CD8-positive, alpha-beta T cell (primary cell): ENCODE measurements at places on chromosomes 6 and 20.

DNA sequence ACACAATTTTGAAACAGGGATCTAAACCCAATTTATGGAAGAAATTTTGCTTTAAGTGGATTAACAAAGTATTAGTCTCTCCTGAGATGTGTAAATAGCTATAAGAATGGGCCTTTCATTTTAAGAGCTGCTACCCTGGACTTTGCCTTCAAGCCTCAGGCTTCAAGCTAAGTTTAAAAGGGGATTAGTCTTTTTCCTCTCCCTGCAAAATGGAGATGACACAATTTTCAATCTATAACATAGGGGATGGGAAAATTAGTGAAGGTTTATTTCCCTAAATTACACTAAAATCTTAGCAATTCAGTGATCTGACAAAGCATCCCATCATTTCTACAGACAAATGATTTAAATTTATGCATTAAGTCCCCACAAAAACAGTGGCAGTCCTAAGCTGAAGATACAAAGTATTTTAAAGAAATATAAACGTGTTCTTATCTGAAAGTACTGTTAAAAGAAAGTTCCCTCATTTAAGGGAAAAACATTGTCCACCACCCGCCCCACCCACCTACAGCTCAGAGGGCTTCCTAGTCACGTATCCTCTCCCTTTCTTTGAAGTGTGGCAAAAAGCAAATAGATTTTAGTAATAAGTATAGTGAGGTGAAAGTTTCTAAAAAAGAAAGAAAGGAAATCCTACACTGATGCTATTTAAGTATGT, 14.5 kb downstream of the ARHGAP18 start:
- DNase-seq = no peak

- DNase-seq = no peak
Observed at GRCh38 chr6:162200945-162201690, 526.4 kb downstream of the PRKN start.

- DNase-seq = no peak
Observed at GRCh38 chr20:33313686-33314314, 30.8 kb downstream of the BPIFB1 start.

DNA sequence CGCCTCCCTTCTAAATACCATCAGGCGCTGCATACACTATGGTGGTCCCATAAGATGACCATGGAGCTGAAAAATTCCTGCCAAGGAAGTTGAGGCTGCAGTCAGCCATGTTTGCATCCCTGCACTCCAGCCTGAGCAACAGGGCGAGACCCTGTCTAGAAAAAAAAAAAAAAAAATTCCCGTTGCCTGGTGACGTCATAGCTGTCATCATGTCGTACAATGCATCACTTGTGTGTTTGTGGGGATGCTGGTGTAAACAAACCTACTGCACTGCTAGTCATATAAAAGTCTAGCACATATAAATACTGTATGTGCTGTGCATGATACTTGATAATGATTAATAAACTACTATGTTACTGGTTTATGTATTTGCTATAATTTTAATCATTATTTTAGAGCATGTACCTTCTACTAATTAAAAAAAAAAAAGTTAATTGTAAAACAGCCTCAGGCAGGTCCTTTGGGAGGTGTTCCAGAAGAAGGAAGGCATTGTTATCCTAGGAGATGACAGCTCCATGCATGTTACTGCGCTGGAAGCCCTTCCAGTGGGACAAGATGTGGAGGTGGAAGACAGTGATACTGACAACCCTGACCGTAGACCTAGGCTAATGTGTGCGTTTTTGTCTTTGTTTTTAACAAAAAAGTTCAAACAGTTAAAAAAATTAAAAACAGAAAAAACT, 132.6 kb downstream of the BANF2 start:
- no peak for DNase-seq

DNA sequence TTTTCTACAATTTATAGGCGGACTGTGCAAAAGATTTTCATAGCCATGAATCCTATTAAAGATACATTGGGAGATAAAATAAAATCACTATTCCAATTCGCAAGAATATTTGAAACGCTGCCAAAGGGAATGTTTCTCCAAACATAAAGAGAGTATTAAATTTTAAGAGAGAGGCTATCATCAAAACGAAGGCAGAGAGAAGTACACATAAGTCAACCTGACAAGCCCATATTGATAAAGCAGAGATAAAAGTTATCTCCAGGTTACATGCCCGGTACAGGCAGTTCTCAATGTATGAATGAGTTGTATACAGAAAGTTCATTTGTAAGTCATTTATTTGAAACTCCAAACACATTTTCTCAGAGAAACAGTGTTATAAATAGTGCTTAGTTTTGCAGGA, 193.1 kb downstream of the ATXN1 start:
- DNase-seq = no peak

DNA sequence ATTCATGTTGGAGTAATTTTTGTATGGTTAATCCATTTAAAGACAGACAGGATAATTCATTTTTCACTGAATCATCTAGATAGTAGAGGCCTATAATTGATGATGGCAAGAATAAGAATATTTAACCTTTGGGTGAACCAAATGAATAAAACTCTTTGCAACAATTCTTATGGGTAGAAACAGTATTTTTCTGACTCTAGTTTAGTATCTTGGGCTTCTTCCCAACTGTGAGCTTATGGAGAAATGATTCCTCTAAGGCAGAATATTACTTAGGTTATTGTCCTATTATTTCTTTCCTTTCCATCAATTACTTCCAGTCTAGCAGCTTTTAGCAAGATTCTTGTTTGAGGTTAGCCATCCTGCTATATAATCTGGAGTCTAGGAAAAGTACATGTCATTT, 734.9 kb upstream of the FLRT3 start:
- DNase-seq = no peak

GRCh38 chr20:1876975-1877608, 18.1 kb upstream of the SIRPA start:
- peak; percentile 46 for DNase-seq

GRCh38 chr6:125340175-125340835, 38.5 kb upstream of the HDDC2 start:
- DNase-seq = no peak

GRCh38 chr6:40779409-40779808, 192.2 kb upstream of the LRFN2 start:
- no peak for DNase-seq

- no peak for DNase-seq
Observed at GRCh38 chr6:34602318-34603111, 46.4 kb upstream of the SPDEF start.

DNA sequence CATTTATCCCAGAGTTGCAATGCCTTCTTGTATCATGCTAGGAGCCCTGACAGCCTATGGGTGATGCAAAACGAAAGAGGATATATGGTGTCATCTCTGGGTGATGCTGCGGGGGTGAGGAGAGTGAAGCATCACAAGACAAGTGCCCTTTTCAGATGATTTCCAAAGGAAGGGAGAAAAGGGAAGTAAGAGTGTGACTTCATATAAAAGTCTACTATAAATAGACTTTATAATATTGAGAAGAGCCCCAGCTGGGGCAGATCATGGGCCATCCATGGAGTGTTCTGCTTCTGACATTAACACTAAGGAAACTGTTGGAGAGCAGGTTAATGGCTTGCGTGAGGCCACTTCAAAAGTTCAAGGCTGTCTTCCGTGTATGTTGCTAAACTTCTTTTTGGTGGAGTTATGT, 4.4 kb downstream of the CD83 start:
- no peak for DNase-seq
